RKO (cell line): ENCODE measurements at places on chromosomes 7 and 10.

DNA sequence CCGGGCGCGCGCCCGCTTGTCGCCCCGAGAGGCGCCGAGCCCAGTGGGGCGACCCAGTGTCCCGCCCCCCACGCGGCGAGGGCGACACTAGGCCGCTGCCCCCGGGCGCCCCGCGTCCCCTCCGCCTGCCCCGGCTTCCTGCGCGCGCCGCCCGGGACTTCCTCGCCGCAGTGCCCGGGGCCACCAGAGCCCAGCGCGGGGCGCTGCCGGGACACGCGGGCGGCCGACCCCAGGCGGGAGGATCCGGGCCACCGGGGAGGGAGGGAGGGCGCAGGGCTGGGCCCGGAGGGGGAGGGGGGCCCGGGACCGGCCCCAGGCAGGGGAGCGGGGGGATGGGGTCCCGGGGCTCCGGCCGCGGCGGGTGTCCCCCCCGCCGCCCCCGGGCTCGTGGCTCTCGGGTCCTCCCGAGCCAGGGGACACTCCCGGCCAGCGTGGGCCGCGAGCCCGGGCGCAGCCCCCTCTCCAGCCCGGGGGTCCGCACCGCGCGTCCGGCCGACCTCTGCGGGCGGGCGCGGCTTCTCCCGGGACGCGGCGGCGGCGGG lies 435 bp upstream of the PWWP2B start:
- peak; percentile 53 for DNase-seq

GRCh38 chr7:101536232-101536631 lies 92.9 kb downstream of the MYL10 start:
- no peak for DNase-seq

DNA sequence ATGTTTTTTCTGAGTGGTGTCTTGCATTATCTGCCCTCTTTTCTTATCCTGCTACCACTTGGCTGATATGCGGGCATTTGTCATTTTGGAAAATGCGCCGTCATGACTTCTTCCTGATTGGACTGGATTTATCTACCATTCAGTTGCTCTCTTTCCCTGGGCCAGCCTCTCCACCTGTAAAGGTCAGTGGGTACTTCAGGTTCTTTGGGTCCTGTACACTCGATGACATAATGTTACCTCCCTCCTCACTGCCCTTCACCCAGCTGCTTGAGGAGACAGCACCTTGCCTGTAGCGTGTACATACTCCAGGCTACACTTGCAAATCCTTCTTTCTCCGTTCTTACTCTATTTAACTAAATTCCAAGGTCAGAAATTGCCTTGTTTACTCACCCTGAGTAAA lies 83.7 kb downstream of the RBM33 start:
- DNase-seq: no peak

GRCh38 chr10:45096001-45096400 lies 95.3 kb downstream of the ZNF22 start:
- no peak for DNase-seq

GRCh38 chr10:49594594-49594993 lies 15.5 kb upstream of the SLC18A3 start:
- peak; percentile 61 for DNase-seq
